ENCODE measurements at places on chromosomes 3 and 15.

GRCh38 chr15:87761736-87762509 lies 494.6 kb downstream of the NTRK3 start:
- DNase-seq, result peak; percentile 4

- no peak for DNase-seq
Observed at GRCh38 chr15:68447976-68448755, 16.2 kb upstream of the ITGA11 start.

DNA sequence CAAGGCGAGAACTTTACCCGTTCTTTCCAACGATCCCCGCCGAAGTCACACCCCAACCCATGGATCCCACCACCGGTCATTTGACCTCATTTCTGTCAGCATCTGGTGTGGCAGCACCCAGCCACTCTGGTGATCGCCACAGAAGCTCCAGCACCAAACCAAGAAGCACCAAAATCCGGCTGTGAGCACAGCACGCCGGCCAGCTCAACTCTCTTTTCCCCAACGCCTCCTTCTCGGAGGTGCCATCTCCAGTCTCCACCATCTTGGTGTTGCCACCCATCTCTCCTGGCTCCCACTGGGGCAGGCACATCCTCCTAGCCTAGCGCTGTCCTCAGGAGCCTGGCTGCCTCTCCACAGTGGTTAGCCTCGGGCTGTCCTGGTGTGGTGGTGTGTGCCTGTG lies 6.5 kb downstream of the MUC4 start:
- DNase-seq, result no peak

- DNase-seq, result no peak
Observed at GRCh38 chr3:58464866-58465265, 27.0 kb upstream of the KCTD6 start.

- no peak for DNase-seq
Observed at GRCh38 chr3:178546079-178546478, 9.8 kb downstream of the KCNMB2 start.

- no peak for DNase-seq
Observed at GRCh38 chr15:93059442-93059841, 29.6 kb downstream of the RGMA start.

- DNase-seq, result no peak
Observed at GRCh38 chr15:72911626-72912025, 128.1 kb upstream of the ADPGK start.

DNA sequence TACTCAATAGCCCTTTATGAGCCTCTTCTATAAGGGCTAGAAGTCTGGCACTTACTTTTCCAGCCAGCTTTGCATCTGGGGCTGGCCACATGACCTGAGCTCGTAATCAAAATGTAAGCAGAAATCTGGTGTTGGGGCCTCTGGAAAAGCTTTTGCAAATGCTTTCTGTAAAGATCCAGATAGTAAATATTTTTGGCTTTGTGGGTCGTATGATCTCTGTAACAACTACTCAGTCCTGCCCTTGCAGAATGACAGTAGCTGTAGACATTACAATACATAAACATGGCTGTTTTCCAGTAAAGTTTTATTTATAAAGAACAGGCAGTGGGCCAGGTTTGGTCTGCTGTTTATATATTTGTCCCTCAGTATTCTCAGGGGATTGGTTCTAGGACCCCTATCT lies 46.2 kb upstream of the THRB start:
- no peak for DNase-seq

- no peak for DNase-seq
Observed at GRCh38 chr3:38549486-38549885, 53.3 kb downstream of the EXOG start.

- DNase-seq, result peak; percentile 15
Observed at GRCh38 chr3:43894176-43895049, 203.7 kb downstream of the ABHD5 start.

GRCh38 chr3:189947948-189948723 lies 172.6 kb downstream of the P3H2 start:
- DNase-seq, result peak; percentile 19

DNA sequence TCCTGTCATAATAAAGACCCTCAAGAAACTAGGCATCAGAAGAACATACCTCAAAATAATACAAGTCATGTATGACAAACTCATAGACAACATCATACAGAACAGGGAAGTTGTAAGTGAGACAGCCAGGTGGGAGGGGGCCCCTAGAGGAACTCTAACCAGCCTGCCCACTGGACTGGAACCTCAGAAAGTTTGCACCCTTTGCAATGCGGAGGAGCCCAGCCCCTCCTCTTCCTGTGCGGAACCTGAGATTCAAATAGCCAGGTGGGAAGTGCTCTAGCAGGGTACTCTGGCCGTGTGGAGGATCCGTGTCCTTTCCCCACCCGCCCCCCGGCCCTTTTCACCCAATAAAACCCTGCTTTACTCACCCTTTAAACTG lies 387.0 kb upstream of the CBLB start:
- DNase-seq, result peak; percentile 65

DNA sequence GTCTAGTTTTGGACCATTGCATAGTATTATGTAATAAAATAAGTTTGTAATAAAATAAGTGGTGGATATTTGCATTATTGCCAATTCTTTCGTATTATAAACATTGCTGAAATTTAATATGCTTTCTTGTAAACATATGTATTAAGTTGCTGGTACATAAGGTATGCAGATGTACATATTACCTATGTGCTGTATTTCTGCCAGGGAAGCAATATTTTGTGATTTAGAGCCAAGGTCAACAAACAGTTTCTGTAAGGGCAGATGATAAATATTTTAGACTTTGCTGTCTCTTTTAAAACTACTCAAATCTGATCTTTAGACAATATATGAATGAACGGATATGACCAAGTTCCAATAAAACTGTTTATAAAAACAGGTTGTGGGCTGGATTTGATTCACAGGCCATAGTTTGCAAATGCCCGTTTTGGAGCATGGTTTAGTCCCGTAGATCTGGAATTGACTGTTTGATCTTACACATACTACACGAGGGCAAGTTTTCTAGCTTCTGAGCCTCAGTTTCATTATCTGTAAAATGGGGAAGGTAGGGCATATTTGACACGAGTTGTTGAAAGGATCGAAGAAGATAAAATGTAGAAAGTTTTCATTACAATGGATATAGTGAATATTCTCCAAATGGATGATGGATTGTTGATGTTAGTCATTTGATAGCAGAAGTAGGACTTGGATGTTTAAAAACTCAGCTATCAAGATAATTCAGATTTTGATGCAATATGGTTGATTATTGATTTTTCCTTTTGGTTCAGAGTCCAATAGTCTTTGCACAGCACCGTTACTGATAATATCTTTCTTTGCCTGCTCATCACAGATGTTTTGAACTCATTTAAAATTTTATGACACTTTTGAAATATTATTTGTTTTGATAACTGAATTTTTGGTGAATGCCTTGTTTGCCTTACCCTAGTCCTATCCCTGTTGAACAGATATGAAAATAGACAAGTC lies 394.6 kb downstream of the FEZF2 start:
- no peak for DNase-seq

- DNase-seq, result no peak
Observed at GRCh38 chr15:48596415-48596814, 49.1 kb downstream of the FBN1 start.

DNA sequence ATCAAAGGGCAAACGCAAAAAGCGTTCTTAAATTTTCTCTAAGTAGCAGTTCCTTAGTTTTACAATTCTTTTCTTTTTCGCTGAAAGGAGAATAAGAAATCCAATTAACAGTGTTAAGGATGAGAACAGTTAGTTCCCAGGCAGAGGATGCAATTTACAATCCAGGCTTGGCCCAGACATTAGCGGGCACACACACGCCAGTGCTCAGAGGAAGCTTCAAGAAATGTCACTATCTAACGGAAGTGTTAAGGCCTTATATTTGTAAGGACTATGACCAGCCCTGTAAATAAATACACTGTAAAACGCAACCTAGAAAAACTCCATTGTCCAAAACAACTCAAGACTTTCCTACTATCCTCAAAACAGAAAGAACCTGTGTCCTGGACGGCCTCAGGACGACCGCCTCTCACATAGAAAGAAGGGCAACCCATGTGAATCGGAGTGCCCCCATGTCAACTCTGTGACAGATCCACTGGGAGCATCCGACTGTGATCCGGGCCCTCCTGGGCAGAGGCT lies 1.3 kb downstream of the ACAP2 start:
- no peak for DNase-seq

GRCh38 chr3:126472277-126473006 lies 3.2 kb downstream of the ZXDC start:
- peak; percentile 77 for DNase-seq

DNA sequence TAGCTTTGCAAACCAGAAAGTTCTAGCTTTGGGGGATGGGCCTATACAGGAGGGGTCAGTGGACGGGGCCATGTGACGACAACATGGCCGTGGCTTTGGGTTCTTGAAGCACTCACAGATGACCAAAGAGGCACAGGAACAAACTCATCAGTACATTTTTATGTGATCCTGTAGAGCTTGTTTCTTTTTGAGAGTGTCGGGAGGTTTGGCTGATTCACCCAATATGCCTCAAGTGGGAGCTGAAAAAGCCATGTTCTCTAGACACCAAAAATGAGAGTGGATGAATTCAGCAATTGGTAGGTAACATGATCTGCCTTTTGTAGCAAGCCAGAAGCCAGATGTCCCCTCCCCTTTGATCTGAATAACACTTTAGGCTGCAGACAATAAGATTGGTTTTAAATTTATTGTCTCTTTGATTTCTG lies 30.1 kb downstream of the GREM1 start:
- no peak for DNase-seq

DNA sequence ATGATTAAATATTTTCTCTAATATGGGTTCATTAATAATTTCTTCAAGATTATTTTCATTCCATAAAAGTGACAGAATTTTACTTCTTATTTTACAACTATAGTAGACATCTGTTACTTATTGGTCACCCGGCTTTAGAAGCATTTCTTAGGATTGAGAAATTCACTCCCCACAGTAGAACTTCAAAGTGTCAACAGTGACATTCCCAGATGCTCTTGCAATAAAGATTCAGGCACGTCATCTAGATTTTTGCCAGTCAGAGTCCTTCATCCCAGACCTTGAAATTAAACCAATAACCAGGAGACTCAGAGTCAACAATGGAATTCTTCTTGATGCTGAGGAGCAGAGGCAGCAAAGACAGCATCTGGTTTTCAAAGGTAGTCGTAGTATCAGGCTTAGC lies 190.8 kb downstream of the VGLL3 start:
- no peak for DNase-seq

DNA sequence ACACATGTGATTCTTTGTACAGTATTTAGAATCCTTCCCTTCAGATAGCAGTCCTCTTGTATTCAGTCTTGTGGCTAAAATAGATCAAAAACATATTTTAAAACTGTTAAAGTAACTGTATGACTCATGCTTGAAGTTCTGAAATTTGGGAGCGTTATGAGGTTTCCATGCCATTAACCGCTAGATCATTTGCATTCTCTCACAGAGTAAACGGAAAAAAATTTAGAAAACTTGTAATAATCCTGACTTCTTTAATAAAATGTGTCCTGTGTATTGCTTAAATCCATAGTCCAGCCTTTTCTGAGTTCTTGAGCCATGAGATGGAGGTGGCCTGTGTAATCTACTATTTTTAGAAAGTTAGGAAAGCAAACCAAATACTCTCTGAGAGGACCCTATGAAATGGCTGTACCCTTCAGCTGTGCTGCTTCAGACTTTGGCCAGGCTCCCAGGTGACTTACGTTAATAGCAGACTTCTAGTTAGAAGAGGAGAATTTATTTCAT lies 33.8 kb downstream of the MBNL1 start:
- DNase-seq, result no peak

DNA sequence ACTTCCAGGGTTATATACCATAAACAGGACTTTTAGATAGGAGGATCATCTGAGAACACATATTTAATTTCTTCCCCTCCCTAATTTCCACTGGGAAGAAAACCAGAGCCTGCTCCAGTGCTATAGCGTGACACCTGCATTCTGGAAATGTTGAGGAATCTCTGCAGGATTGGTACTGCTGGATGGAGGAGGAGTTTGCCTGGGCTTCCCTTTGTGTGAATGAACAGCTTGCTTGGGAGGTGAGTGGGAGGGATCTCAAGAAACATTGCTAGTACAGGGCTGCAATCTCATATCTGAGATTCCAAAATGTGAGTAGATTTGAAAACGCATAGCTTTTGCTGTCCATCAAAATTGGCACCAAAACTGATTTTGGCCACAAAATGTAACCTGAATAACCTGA lies 295.9 kb upstream of the RGMA start:
- DNase-seq, result no peak

- DNase-seq, result peak; percentile 66
Observed at GRCh38 chr15:50315814-50316630, 39.0 kb downstream of the GABPB1 start.

DNA sequence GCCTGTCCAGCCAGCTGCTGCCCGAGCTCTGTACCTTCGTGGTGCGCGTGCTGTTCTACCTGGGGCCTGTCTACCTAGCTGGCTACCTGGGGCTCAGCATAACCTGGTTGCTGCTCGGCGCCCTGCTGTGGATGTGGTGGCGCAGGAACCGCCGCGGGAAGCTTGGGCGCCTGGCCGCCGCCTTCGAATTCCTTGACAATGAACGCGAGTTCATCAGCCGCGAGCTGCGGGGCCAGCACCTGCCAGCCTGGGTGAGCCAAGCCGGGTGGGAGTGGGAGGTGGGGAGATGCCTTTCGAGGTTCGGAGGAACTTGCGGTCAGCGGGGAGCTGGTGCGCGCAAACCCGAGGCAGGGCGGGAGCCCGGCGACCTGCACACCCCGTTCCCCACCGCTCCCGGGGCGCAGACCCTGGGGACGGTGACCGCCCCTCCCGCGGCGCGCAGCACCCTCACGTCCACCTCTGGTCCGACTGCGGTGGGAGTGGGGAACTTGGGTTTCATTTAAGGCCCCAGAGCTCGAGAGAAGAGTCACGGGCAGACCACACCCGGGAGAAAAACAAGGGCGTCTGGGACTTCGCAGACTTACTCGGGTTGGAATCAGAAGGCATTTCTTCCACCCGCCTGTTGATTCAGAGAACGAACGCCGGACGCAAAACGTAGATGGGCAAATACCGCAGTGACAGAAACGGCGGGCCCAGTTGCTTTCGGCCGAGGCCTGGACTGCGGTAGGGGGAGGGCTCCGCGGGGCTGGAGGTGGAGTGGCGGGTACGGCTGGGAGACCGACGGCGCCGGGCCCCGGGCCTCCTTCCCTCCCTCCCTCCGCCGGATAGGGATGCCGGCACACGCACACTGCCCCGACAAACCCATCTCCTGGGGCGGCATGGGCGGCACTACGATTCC lies 708 bp downstream of the ESYT3 start:
- no peak for DNase-seq

- no peak for DNase-seq
Observed at GRCh38 chr3:33145221-33145900, 31.5 kb downstream of the CRTAP start.

- DNase-seq, result no peak
Observed at GRCh38 chr3:74027121-74027520, 402.4 kb upstream of the PDZRN3 start.

- DNase-seq, result no peak
Observed at GRCh38 chr15:82549199-82549665, 9.0 kb upstream of the RPS17 start.

DNA sequence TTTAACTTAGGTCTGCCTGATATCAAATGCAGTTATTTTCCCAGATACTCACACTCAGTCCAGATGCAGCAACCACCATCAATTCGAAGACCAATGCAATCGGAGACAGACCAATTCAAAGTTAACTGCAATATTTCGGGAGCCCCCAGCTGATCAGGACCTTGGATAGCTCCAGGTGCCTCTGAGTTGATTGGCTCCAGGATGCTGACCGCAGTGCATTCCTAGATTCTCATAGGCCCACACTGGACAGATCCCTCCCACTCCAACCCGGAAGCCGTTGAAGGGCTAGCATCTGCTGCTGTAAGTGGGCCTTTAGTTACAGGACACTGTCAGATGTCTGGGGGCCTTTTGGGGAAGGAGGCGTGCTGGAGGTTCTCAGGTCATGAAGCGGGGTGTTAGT lies 89.5 kb upstream of the ATP2B2 start:
- DNase-seq, result peak; percentile 23

- DNase-seq, result no peak
Observed at GRCh38 chr15:97014001-97014400, 683.5 kb downstream of the NR2F2 start.

Data from CD4-positive, alpha-beta T cell treated with Interleukin-4 for 1 hour (primary cell).